ENCODE measurements at places on chromosomes 12 and 14.

DNA sequence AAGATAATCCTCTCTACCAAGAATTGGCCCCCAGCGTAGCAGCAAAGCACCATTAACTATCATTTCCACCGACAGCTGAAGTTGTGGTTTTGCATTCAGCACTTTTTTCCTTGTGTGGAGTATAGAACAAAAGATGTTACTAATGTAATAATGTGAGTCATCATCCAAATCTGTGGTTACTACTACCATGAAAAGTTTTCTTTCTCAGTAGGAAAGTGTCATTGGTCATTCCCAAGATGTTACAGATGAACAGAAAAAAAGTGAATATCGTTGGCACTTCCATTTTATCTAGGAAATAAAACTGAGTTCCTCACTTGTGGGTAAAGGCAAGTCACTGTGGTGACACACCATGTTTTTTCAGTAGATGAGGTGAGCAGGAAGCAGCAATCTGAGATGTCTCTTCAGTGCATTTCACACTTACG lies 30.3 kb upstream of the IFNG start:
- peak; percentile 12 for DNase-seq

DNA sequence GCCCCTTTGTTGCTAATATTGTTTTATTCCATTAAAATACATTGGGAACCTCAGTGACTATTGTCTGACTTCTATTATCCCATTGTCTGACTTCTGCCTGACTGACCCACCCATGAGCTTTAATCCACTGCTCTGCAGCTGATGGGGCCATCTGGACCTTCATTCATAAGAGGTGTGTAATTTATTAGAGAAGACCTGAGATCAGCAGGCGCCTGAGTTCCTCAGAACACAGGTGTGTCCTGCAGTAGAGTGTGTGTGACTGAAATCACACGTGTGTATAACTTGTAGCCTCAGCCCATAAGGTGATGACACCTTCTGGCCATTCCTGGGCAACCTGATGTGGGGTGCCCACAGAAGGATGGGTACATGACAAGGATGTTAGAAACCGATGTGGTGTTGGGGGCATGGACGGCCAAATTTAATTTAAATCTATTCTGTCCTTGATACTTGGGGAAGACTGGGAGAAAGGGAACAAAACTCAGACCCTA lies 821.0 kb downstream of the TMEM121 start:
- DNase-seq = no peak

DNA sequence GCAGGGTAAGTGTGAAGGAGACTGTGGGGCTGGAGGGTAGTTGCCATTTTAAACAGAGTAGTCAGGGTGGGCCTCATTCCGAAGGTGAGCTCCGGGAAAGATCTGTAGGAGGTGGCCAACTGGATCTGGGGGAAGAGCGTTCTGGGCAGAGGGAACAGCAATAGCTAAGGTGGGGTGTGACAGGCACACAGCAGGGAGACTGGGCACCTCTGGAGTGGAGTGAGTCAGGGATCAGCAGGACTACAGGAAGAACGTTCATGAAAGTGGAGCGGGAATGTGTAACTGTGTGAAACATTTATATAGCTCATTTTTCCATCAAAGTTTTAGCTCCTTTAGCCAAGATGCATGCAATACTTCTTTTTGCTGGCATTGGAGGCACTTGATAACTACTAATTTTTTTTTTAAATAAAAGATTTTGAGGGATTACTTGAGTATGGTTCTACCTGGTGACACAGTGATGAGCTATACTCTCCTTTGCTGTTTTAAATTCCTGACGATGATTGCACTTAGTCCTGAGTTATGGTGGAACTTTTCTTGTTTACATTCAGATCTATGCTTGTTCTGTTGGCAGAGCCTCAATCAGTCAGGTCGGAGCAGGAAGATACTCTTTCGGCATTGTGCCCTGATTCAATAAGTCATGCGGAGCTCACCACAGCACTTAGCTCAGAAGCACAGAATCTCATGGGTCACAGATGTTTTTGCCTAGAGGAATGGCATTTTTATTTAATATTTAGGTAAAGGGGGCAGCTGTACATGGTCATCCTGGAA lies 106.4 kb downstream of the WIF1 start:
- no peak for DNase-seq

DNA sequence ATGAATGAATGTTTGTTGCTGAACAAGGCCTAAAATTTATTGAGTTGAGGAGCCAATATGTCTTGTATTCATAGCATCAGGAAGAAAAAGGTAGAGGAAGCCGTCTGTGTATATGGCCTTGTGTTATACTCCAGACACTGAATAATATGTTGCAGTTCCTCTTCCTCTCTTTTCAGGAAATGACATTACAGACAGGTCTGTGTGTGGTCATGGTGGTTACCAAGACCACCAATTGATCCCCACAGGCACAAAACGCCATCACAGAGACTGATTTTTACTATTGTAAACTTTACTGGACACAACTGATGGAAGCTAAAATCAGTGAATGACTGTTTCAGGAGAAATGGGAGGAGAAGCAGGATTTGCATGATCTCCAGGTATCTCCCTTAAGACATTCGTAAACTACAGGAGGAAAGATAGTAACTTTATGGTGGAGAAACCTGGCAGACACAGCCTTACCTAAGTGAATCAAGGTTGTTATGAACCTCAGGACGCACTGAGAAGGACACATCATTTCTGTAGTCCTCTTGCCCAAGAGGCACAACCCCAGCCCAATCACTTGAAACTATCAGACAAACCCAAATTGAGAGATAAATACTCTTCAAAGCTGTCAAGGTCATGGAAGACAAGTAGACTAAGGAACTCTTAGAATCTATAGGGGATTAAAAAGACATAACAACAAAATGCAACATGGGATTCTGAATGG lies 334.1 kb upstream of the RGS6 start:
- DNase-seq = no peak

DNA sequence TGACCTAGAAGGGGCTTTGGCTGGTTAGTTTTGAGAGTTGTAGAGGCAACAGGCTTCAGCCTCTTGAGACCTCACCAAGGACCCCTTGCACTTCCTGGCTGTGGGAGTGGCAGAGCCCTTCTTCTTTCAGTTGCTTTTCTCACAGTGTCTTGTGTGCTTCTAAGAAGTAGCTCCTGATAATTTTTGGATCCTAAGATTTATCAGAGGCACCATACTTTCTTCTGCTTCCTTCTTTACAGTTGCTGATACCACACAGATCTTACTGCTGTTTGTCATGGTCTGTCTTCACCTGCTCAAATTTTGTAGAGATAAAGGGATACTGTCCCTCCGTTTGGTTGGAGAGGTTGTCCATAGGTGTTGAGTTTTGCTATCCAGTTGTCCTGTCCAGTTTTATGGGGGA lies 33.8 kb downstream of the VRK1 start:
- no peak for DNase-seq
